ENCODE measurements at places on chromosomes 16 and 17.

GRCh38 chr17:40986920-40987319 is 2.8 kb upstream of the KRT40 start:
- no peak for DNase-seq

- DNase-seq: no peak
Measured at GRCh38 chr17:8212312-8213180, 2.2 kb upstream of the AURKB start.

GRCh38 chr17:55437159-55437605 is 15.5 kb upstream of the MMD start:
- DNase-seq: no peak

DNA sequence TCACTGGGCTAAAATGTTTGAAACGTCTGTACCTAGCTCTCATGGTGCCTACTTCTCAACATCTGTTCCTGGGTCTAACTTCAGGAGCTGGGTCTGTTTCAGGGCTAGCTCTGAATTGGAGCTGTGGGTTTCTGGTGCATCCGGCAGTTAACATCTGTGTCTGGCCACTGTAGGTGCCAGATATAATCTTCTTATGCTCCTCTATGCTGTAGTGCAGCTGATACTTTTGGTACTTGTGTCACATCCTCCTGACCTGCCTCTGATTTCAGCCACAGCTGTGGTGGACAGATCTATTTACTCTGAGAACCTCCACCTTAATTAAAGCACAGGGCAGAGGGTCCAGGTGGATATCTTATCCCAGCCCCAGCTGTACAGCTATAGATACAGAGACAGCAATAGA is 496.5 kb upstream of the CDH11 start:
- DNase-seq: no peak

- no peak for DNase-seq
Measured at GRCh38 chr17:60524463-60525327, 1.3 kb downstream of the APPBP2 start.

- no peak for DNase-seq
Measured at GRCh38 chr16:81695321-81696165, 83.5 kb upstream of the PLCG2 start.

GRCh38 chr16:82987767-82988166 is 361.0 kb downstream of the CDH13 start:
- DNase-seq: no peak

DNA sequence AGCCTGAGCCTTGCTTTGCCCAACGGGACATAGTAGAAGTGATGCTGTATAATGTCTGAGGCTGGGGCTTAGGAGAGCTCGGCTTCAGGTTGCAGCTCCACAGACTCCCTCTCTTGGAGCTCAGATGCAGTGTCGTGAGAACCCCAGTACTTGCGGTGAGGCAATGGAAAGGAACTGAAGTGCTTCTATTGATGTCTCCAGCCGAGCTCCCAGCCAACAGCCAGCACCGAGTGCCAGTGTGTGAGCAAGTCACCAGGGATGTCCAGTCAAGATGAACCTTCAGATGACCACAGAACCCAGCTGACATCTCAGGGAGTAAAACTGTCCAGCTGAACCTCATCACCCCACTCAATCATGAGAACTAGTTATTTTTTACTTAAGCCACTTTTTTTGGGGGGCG is 268.1 kb downstream of the IRF8 start:
- no peak for DNase-seq
